Transverse colon (tissue), 4 donors: ENCODE measurements at places on chromosomes 7 and 10.
A peak's percentile ranks its signal among the peaks of the same experiment; 100 is the strongest.

DNA sequence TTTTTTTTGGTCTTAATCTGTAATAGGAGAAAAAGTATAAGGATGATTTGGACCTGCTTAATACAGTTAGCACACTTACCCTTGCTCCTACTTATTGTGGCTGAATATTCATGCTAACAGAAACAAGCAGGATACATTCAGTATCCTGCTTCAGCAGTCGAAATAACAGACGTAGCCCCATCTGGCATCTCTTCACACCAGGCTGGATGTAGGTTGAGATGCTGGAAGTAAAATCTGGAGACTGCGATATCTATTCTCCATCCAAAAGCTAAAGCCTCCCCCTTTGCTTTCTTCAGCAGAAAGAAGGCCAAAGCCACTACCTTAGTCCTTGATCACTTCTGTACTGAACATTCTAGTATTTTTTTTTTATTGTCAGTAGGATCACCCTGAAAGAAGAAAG lies 537.4 kb downstream of the AUTS2 start:
- no peak overlapping the region for H3K27ac ChIP-seq
- no peaks in the 10 kb centered on the region for H3K4me1 ChIP-seq
- no peaks in the 10 kb centered on the region for H3K36me3 ChIP-seq
- H3K4me3 ChIP-seq: no peak overlapping the region
- no peak for DNase-seq
- H3K27me3 ChIP-seq: no peaks in the 10 kb centered on the region

- H3K27me3 ChIP-seq: peaks cover 9% of the 10 kb centered on the region
- H3K4me1 ChIP-seq: no peaks in the 10 kb centered on the region
- peak; percentile 18 for DNase-seq
Measured at GRCh38 chr10:51073453-51074237, 642 bp upstream of the PRKG1 start.

DNA sequence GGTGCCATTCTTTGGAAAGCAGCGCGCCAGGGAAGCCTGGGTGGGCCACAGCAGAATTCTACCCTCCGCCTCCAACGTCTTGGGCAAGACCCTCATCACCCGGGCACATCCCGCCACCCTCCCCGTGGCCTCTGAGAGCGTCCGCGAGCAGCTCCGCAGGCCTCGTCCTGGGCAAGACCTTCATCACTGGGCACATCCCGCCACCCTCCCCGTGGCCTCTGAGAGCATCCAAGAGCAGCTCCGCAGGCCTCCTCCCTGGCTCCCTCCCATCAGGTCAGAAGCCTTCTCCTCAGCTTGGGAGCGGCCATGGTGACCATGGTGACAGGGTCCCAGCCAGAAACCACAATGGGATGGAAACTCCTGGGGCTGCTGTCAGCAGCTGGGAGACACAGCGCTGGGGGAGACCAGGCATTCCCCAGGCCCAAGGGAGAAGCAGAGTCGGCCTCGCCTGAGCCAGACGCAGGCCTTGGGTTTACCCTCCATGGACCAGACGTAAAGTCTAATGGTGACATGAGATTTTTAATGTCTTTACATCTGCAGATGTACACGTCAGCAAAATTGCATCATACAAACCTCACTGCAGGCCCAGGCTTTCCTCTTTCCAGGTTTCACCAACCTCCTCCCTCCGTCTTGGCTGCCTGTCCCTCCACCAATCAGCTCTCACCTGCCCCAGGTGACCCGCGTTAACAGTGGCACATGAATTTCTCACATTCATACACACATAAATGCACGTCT lies 55.1 kb upstream of the PPP2R2D start:
- no peaks in the 10 kb centered on the region for H3K36me3 ChIP-seq
- no peaks in the 10 kb centered on the region for H3K4me1 ChIP-seq
- H3K4me3 ChIP-seq: no peak overlapping the region

DNA sequence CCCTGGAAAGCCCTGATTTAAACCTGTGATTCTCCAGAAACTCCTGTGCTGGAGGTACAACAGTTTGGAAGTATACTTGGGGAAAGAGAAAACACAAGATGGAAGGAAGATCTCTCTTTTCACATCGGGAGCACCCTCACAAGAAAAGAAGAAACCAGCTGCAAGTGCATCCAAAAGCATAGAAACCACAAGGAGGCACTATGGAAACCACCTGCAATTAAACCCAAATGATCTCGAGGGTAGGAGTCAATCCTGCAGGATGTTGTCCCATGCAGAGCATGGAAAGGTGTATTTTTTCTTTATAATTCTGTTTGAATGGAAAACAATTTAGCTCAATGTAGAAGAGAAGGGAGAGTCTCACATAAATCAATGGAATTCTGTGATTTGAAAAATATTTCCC lies 210.5 kb downstream of the TWIST1 start:
- H3K36me3 ChIP-seq: no peaks in the 10 kb centered on the region
- no peak overlapping the region for H3K4me3 ChIP-seq
- no peak overlapping the region for H3K27ac ChIP-seq
- H3K27me3 ChIP-seq: no peaks in the 10 kb centered on the region
- H3K4me1 ChIP-seq: no peaks in the 10 kb centered on the region
- no peak for DNase-seq

GRCh38 chr7:50309721-50310120 lies 5.2 kb downstream of the IKZF1 start:
- DNase-seq: no peak
- no peaks in the 10 kb centered on the region for H3K4me1 ChIP-seq

DNA sequence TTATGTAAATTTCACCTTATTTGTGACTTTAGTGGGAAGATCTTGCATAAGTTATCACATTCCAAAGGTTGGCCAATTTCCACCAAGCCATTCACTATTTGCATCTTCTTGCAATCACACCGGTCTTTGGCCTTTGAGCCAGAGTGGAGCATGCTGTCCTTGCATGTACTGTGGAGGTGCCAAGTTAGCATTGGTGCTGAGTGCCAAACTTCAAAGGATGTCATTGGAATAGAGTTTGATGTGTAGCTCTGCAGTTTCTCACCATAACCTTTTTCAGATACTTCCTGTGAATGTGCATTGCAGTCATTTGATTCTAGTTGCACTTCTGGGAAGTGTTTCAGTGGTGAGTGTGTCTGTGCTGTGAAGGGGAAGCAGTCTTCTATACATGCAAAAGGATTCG lies 620.6 kb downstream of the SUGCT start:
- no peak overlapping the region for H3K27ac ChIP-seq
- no peaks in the 10 kb centered on the region for H3K4me1 ChIP-seq
- H3K27me3 ChIP-seq: no peaks in the 10 kb centered on the region
- no peak for DNase-seq
- H3K4me3 ChIP-seq: no peak overlapping the region
- no peaks in the 10 kb centered on the region for H3K36me3 ChIP-seq

DNA sequence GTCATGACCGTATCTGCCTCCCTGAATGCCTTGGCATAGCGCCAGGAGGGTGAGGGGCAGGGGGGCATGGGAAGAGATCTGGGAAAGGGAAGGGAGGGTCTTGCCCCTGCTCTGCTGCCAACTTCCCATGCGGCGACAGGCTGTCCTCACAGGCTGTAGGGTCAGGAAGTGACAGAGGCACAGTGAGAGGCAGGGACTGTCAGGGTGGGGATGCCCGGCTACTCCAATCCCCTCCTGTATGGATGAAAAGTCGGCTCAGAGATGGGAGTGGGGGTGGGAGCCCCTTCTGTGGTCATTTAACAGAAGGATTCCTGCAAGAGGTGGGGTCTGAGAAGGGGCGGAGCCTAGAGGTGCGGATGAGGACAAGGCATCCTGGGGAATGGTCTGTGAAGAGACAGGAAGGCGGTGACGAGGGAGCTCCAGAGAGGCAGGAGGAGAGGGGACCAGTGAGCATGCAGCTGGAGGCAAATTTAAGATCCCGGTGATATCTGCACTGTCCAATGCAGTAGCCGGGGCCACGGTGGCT lies 20.8 kb upstream of the UNC5B start:
- no peaks in the 10 kb centered on the region for H3K4me1 ChIP-seq
- H3K27me3 ChIP-seq: peaks cover 4% of the 10 kb centered on the region
- no peaks in the 10 kb centered on the region for H3K36me3 ChIP-seq
- no peak for DNase-seq

- H3K27me3 ChIP-seq: no peaks in the 10 kb centered on the region
- H3K4me3 ChIP-seq: no peak overlapping the region
- H3K27ac ChIP-seq: no peak overlapping the region
Measured at GRCh38 chr10:9149134-9149533, 1094.6 kb downstream of the GATA3 start.

DNA sequence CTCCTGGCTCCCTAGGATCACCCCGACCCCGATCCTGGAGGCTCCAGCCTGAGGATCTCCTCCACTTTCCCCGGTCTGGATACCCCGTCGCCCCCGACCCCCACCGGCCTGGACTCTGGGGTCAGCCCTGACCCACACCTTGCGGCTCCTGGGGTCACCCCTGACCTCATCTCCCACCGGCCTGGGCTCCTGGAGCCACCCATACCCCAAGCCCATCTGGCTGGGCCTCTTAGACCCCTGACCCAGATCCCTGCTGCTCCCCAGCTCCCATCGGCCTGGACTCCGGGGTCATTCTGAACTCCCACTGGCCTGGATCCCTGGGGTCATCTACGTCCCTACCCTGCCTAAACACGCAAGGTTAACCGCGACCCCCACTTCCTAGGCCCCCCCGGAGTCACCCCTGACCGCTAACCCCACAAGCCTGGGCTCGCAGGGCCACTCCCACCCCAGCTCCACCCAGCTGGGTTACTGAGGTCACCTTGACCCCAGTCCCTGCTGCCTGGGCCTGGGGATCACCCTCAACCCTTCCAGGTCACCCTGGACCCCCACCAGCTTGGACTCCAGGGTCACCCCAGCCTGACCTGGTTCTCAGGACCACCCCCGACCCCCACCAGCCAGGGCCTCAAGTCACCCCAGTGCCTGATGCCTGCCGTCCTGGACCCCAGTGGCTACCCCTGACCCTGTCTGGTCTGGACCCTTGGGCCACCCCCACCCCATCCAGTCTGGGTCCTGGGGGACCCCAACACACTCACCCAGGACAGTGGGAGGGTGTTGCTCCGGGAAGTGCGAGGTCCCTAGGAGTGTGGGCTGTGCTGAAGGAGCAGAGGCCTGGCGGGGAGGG lies 1.2 kb downstream of the FOXK1 start:
- H3K4me1 ChIP-seq: peaks cover 39% of the 10 kb centered on the region
- H3K4me3 ChIP-seq: peak overlapping the region; percentile 97
- peak overlapping the region; percentile 88 for H3K27ac ChIP-seq
- no peaks in the 10 kb centered on the region for H3K36me3 ChIP-seq
- DNase-seq: peak; percentile 47
- no peaks in the 10 kb centered on the region for H3K27me3 ChIP-seq

- H3K27ac ChIP-seq: no peak overlapping the region
- no peaks in the 10 kb centered on the region for H3K27me3 ChIP-seq
- no peaks in the 10 kb centered on the region for H3K4me1 ChIP-seq
- DNase-seq: no peak
- H3K4me3 ChIP-seq: no peak overlapping the region
Measured at GRCh38 chr7:123184271-123184670, 15.5 kb downstream of the SLC13A1 start.

DNA sequence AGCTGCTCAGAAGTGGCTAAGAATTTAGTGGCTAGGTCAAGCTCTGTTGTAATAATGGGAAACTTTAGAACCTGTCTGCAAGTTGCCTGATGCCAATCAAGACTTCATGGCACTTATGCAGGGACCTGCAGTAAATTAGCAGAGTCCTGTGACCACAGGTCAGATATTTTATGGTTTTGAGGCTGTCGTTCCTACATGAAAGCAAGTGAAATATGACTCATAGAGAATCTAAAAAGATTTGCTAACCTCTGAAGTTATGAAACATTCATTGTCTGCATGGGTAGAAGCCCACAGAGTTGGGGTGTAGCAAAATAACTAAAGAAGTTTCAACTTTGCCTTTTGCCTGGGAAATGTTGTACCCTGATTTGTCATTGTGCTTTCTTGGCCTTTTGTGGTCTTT lies 32.3 kb downstream of the SLC39A12 start:
- no peak overlapping the region for H3K27ac ChIP-seq
- DNase-seq: no peak
- no peak overlapping the region for H3K4me3 ChIP-seq
- no peaks in the 10 kb centered on the region for H3K36me3 ChIP-seq

GRCh38 chr10:70381471-70382421 lies 679 bp downstream of the LRRC20 start:
- DNase-seq: peak; percentile 35
- H3K27me3 ChIP-seq: no peaks in the 10 kb centered on the region
- no peaks in the 10 kb centered on the region for H3K4me1 ChIP-seq
- H3K4me3 ChIP-seq: peak overlapping the region; percentile 90
- H3K27ac ChIP-seq: peak overlapping the region; percentile 88

- H3K36me3 ChIP-seq: no peaks in the 10 kb centered on the region
- H3K27me3 ChIP-seq: no peaks in the 10 kb centered on the region
- peak; percentile 71 for DNase-seq
- H3K4me1 ChIP-seq: peaks cover 2% of the 10 kb centered on the region
Measured at GRCh38 chr7:30548845-30549244, 44.2 kb upstream of the GGCT start.

DNA sequence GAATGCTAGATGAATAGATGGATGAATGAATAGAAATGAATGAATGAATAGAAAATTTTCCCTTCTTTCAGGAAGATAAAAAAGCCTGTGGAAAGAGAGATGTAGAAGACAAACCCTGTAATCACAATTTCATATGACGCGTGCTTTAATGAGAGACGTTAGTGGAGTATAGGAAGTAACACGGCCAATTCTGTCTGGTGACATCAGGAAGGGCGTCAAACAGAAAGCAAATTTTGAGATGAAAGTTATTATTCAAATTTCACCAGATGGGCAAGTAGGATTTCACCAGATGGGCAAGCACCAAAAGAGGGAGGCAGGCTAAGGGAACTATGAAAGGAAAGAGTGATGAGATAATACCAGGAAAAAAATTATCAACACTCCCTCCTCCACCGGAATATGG lies 128.9 kb upstream of the PRSS1 start:
- DNase-seq: no peak
- no peak overlapping the region for H3K4me3 ChIP-seq
- no peaks in the 10 kb centered on the region for H3K4me1 ChIP-seq
- no peaks in the 10 kb centered on the region for H3K36me3 ChIP-seq

DNA sequence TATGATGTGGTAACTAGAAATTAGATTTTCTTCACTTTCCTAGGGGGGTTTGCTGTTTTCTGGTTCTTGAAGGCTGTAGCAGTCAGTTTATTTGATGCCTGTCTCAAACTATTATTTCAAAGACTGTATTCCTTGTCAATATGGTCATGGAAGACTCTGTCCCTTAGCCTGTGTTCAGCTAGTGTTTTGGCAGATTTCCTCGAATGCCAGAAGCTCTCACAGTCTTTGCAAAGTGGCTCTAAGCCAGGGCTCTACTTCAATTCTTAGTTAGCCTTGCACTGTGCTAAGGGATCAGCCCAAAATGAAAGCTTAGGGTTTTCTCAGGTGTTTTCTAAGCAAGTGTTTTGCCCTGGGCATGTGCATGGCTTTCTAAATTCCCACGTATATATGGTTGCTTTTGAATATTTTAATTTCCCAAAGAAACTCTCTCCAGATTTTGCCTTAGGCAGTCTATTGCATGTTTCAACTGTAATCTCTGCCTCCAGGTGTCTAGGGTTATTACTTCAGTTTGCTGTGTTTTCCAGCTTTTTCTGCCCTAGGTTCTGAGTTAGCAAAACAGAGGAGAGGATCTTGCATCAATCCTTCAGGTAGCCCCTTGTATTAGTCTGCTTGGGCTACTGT lies 7.2 kb upstream of the C1GALT1 start:
- no peaks in the 10 kb centered on the region for H3K27me3 ChIP-seq
- H3K4me3 ChIP-seq: no peak overlapping the region
- DNase-seq: no peak
- H3K36me3 ChIP-seq: no peaks in the 10 kb centered on the region
- H3K4me1 ChIP-seq: no peaks in the 10 kb centered on the region
